Nucleus accumbens (tissue), 56 donors: ENCODE measurements at places on chromosomes 11 and 22.

- DNase-seq, result no peak
These were observed 19.5 kb downstream of the ARFGAP3 start for GRCh38 chr22:42837556-42837955.

- peak; percentile 45 for DNase-seq
These were observed 670 bp downstream of the NEFH start for GRCh38 chr22:29480512-29481264.

DNA sequence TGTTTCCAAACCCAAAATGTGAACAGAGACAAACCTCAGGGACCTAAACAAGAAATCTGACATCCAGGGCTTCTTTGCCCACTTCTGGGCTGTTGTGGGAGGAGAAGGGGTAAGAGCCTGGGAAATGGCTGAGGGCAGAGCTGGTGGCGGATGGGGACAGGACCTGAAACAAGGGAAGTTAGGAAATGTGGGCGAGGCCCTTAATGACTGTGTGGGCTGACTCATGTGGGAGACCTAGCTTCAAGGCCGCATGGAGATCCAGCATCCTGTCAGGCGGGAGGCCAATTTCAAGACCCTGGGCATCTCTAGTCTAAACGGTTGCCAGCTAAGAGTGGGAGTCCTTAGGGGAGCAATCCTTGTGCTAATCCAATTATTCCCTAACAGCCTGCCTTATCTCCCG lies 2.1 kb upstream of the OAF start:
- DNase-seq, result no peak

DNA sequence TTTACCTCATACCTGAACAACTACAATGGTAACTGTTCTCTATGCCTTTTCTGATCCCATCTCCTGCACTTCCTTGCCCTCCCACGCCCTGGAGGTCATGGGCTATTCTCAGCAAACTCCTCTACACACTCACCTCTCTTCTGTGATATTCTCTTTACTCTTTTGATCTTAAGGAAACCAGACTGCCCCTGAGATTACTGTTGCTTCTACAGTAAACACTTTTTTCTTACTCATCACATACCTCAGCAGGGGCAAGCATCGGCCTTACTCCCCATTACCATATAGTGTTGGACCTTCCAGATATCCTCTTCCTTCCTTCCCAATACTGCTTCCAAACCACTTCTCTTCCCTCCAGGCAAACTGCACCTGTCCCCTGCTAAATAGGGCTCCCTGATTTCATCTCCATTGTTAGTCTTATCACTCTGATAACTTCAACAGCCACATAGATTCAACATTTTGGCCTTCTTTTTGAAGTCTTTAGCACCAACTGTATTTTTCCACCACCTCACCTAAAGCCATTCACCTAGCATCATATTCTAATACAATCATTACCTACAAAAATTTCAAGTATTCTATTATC lies 141.2 kb downstream of the RBFOX2 start:
- no peak for DNase-seq

DNA sequence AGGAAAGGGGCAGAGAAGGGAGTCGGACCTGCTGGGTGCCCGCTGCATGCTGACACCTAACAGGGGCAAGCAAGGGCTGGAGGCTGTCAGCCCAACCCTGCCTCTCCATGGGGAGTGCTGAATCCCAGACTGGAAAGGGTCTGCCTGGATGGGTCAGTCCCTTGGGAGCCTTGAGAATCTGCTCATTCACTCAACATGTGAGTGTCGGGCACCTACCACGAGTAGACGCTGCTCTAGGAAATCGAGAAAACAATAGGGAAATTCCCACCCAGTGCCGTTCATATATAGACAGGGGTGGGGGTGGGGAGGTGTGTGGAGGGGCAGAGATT lies 4.4 kb upstream of the CTSD start:
- no peak for DNase-seq

DNA sequence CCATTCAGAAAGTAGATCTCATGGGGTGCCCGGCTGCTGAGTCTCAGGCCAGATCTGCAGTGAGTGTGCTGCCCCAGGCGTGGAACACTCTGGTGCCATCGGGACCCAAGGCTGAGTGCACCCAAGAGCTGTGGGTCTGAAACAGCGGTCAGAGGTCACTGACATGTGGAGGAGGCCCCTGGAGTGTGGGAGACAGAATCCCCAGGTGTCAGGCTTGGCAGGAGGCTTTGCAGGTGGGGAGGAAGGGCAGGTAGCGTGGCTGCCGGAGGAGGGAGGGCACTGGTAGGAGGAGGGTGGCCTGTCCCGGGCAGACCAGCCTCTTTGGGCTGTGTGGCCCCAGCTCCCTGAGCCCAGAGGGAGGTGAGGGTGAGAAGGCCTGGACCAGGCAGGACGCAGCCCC lies 31.7 kb upstream of the KRTAP5-6 start:
- DNase-seq, result no peak

DNA sequence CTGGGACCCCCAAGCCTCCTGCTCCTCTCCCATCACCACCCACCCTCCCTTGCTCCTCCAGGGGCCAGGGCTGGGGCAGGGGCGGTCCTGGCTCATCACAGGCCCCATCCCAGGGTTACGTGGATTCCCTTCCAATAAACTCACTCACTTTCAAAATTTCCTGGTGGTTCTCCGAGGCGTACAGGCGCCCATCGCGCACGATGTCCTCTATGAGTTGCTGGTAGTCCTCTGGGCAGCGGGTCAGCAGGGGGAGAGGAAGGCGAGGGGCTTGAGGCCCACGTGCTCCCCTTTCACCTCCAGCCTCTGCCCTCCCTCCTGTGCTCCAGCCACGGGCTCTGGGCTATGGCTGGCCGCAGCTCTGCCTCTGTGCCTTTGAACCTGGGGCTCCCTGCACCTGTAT lies 20.5 kb upstream of the TTLL12 start:
- no peak for DNase-seq

- DNase-seq, result no peak
These were observed 69.4 kb downstream of the ARL14EP start for GRCh38 chr11:30392221-30392784.

DNA sequence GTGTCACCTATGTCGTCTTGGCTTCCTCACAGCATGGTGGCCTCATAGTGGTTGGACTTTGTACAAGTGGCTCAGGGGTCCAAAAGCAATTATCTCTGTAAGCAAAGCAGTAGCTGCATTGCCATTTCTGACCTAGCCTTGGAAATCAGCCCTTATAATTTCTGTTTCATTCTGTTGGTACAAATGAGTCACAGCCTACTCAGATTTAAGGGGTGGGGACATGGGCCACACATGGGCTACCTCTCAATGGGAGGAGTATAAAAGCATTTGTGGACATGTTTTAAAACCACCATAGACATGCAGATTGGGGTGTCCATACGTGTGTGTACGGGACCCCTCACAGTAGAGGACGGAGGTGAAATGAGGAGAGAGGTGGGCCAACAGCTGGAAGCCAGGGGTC lies 41.6 kb downstream of the CHRDL2 start:
- no peak for DNase-seq

GRCh38 chr11:2581151-2581930 lies 118.5 kb downstream of the KCNQ1OT1 start:
- no peak for DNase-seq

GRCh38 chr22:45866126-45866645 lies 110.8 kb downstream of the WNT7B start:
- DNase-seq, result no peak

DNA sequence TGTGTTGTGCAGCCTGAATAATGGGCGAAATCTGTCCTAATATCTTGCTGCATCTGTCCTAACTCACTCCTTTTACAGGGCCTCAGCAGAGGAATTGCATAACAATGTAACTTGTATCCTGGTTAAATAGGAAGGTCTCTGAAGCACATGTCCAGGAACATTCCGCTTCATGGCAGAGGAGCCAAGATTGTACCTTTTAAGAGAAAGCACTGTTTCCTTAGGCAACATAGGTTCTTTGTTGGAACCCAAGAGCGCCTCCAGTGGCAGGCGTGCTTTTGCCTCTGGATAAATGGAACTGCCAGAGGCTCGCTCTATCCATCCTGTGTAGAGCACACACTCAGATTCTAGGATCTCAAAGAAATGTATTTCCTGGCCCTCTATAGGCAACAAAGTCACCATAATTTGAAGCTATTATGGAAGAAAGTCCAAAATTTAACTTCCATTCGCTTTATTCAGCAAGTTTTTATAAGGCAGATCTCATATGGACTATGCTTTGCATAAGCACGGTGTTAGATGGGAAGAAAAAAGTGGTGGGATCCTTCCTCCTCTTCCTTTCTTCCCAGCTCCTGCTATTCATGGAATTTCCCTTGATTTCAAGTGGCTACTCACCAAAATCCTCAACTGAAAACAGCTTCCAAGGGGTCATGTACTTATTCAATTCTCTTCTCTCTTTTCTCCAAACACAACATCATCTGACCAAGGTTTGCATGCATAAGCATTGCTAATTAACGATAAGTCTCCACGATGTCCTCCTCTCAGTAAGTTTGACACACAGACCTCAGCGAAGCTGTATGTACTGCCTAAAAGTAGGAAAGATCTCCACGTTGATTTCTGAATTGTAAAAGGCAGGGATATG lies at the start of gene BLID:
BLID (minus strand) TSS at position 692 of the 856 bp plus-strand sequence; CDS start at position 399, 293 bp downstream.
- no peak for DNase-seq

- DNase-seq, result no peak
These were observed 83.0 kb downstream of the CDKN1C start for GRCh38 chr11:2802389-2803185.

GRCh38 chr11:102577182-102577581 lies 46.6 kb upstream of the MMP7 start:
- DNase-seq, result no peak

- DNase-seq, result no peak
These were observed 51.9 kb upstream of the PTPRJ start for GRCh38 chr11:47928426-47928825.

DNA sequence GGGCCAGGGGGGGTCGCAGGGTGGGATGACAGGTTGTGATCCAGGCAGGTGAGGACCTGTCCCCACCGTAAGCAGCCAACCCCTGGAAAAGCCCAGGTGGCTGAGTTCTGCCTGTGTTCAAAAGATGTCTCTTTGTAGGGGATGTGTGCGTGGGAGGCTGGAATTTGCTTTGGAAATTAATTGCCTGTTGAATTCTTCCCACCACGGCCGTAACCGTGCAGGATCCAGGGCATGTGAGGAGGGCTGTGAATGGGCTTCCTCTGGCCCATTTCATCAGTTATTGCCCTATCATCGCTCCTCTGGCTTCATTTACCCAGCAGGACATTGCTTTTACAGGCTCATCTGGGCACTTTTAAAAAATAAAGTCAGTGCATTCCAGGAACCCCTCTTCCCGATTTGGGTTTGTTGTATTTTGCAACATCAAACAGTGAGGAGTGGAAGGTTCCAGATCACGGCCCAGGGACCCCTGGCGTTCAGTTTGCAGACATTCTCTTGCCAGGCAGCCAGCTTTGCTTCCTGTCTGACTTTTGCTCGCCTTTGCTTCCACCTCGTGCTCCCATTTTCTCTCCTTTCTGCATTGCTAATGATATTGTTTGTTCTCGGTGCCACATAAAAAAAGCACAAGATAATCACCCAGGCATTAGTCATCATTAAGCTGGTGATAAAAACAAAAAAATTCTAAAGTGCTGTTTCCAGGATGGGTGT lies 1306.6 kb downstream of the BRD1 start:
- no peak for DNase-seq

DNA sequence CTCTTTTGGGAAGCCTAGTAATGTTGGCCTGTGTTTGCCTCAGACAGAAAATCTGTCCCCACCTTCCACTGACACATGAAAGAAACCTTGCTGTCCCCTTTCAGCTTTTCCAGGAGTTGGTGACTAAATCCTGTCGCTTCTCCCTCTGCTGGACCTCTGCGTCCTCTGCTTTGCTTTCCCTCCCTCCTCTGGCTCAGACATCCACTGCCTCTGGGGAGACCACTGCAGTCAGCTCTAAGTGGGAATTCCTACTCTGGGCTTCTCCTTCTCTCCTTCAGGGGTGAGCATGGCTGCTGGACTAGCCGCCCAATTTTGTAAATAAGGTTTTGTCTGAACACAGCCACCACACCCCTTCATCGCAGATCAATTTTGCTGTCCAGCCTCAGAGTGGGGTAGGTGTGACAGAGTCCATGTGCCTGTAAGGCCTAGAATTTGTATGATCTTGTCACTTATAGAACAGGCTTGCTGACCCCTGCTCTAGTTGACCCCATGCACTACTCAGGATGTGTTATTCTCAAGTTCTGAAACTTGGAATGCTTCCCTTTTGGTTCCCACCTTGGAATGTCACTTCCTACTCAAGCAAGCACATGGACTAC lies 23.0 kb downstream of the LRRC74B start:
- no peak for DNase-seq

DNA sequence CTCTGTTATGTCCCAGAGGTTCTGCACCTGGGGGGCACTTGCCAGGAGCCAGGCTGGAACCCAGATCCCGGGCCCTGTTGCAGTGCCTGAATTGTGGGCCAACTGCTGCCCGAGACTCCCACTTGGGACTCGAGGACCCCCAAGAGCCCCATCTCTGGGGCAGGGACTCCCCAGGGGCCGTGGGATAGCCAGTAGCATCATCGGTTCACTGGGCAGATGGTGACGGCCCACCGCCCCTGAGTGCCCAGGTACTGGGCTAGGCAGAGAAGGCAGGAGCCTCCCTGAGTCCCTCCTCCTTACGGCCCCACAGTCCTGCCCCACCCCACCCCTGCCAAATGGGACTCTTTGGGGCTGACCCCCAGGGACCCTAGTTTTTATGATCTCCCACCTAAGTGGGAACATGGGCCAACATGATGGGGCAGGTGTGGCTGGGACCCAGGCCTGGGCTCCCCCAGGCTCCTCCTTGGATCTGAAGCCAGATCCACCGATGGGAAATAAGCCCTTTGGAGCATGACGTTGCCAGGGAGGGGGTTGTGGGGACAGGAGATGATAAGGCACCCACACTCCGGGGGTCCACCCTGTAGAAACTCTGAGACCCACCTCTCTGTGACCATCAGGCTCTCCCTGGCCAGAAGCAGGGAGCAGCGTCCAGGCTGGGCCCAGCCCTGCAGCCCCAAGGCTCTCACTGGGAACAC lies 94.5 kb upstream of the FGF3 start:
- no peak for DNase-seq

DNA sequence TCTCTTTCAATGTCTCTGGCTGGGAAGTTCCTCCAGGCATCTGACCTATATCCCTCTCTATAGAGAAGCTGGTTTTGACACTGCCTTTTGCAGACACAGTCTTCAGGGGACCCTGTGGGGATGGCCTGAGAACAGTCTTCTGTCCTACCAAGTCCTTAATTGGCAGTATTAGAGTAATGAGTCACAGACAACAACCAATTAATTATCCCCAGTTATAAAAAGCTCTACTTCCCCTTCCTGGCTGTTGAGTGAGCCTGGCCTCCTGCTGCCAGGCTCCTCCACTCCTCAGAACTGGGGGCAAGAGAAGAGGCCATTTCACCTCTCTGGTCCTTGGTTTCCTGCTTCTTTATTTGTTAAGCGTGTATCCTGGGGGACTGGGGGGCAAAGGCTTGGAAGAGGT lies 41.2 kb upstream of the KLHL35 start:
- no peak for DNase-seq

DNA sequence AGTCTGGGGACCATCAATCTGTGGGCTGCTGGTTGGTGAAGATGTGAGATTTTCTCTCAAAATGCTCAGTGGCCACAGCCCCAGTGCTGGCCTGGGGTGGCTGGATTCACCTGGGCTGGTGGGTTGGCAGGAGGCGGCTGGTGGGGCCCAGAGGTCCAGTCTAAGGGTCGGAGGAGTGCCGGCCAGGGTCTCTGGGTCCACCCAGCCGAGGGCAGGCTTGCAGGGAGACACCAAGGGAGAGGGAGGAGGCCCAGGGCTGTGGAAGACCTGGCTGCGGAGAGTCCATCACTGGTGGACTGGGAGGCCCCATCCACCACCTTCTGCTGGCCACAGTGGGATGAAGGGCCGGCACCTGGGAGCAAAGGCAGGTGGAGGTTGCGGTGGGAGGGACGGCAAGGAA lies 582 bp upstream of the SHANK3 start:
- no peak for DNase-seq

- no peak for DNase-seq
These were observed 4.7 kb downstream of the C11orf21 start for GRCh38 chr11:2296913-2297622.

GRCh38 chr11:111302298-111302697 lies 4.0 kb downstream of the POU2AF3 start:
- no peak for DNase-seq
